ENCODE measurements at places on chromosomes 11 and 22. TPM values are rescaled to one million over a fixed set of nuclear protein-coding genes. Genes with fewer than 3 reads are reported as not detected.

GRCh38 chr11:21545699-21546098 is 647.2 kb upstream of the ANO5 start:
- DNase-seq: no peak

DNA sequence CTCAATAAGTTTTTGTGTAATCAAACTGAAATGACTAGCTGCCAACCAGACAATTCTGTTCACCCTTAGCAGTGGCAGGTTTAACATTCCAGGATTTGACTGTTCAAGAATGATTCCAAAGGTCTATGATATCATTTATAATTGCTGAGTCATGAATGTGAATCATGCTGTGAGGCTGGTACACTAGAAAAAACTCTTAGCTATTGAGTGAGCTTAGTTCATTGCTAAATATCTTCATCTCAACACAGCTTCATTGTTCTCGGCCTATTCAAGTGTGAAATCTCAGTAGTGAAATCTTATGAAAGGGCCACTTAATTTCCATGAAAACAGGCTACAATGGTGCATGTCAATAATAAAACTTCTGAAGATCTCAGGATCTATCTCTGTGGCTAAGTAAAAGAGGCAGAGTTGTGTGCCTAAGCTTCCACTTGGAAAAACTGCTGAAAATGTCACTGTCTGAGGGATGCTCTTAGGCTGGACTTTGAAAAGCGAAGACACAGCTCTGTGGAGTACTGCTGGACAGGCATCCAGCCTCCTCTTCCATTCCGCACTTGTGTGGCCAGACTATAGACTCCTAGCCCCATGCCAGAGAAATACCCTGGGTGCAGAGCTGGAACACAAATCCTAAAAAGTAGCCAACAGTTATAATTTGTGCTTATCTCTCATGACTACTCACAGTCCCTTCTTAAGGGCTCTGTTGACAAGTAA is 12.8 kb downstream of the AQP11 start:
- no peak for DNase-seq

DNA sequence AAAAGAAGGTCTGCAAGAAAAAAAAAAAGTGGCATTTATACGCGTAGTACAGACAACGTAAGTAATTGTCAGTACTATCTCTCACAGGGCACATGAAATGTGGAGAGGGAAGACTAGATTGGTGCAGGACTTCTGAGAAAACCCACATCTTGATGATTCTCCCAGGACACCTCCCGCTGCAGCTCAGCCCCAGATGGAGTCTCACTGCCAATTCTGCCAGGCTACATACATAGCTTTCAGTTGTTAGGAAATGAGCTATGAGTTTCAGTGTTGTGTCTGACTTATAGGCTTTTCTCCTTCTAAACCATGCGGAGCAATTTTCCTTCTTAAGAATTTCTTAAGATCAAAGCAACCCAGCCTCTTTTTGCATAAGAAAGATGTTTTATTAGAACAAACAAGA is 9.6 kb downstream of the OR5A2 start:
- DNase-seq: no peak

- DNase-seq: no peak
These were observed 82.2 kb downstream of the FLI1 start for GRCh38 chr11:128776069-128776423.

CARS1 gene
- 17.2 TPM for total RNA-seq

TSKU gene
- total RNA-seq: 16.2 TPM

B4GALNT4 gene
- total RNA-seq: 0.54 TPM

DNA sequence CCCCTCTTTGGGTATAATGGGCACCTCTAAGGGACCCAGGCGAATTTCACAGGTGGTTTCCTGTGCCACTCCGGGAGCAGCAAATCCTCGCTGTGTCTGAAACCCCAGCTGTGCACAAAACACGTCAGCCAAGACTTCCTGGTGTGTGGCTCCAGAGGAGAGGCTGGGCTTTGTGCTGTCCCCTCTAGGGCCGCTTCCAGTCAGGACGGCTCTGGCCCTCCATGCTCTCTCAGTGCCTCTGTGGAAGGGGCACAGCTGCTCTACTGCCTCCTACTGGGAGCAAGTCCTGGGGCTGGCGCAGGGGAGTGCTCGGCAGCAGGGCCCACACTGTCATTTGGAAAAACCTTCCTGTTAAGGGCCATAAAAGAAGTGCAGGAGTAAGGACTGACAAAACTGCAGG is 23.7 kb upstream of the ARFGAP3 start:
- no peak for DNase-seq

RELA gene
- total RNA-seq: 36.7 TPM

DNA sequence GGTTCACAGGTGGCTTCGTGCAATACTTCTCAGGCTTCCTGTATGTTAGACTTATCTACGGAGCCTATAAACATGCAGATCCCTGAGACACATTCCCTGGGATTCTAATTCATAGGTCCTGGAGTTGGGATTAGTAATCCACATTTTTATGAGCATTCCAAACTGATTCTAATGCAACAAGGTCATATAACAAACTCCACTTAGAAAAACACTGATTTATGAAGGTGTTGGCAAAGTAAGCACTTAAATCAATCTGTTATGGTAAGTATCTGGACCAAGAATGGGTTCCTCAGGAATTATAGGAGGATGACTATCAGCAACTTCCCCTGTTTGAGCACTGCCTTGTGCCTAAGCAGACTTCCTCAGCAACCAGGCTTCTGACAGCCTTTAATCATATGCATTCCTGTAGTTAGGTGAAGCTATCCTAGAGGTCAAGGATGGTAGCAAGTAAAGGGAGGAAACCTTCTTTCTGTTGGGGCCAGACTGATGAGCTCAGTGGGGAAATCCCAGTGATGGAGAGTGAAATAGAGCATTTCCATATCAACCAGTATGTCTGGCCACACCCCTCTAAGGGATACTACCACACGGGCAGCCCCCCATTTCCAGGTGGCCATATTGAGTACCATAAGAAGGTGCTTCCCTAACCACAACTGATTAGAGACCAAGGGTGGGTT is 89.6 kb downstream of the RASSF10 start:
- no peak for DNase-seq

- DNase-seq: peak; percentile 50
These were observed 545.2 kb upstream of the CCDC179 start for GRCh38 chr11:23405350-23405937.

DNA sequence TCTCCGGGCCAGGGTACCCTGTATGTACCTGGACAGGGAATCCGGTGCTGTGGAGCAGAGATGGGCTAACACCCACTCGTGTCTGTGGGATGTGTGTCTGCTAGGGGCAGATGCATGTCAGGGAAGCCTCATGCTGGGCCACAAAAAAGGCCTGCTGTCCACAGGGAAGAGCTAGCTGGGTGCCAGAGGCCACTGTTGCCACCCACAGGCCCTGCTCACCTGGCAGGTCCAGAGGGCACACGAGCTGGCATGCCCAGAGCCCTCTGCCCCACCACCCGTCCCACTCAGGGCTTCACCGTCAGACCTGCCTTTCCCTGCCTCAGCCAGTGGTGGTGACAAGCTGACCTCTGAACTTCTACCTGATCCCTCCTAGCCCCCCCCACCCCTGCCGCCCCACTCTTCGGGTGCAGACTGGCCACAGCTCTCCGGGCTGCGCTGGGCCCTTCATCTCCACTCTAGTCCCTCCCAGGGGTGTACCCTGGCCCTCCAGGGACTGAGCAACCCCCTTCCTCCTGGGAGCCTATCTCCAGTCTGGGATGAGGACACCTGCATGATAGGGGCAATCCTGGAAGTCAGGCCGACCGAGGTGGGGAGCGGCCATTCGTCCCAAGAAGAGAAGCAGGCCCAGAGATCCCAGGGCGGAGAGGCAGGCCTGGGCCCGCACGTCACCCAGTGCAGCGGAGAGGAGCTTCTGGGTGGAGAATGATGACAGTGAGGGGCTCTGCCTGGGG is 1.4 kb downstream of the SLC25A22 start:
- DNase-seq: no peak

- DNase-seq: peak; percentile 37
These were observed 5.0 kb downstream of the SNX15 start for GRCh38 chr11:65032216-65032615.

MUC5B gene
- not detected for total RNA-seq

DNA sequence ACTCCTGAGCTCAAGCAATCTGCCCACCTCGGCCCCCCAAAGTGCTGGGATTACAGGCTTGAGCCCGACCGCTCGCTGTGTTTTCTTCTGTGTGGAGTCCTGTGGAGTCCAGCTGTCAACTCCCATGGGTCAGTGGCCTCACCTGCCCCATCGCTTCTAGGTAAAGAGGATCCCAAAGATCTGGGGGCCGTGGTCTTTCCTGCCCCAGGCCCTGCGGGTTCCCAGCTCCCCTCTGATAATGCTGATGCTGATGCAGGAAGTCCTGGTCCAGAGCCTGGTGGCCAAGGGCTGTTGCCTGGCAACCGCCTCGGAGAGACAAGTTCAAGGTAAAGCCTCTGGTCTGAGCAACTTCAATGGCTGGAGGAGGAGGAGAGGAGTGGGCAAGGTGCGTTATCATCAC is 9.6 kb downstream of the SSTR3 start:
- no peak for DNase-seq

ZNF70 gene
- 3.2 TPM for total RNA-seq

DNA sequence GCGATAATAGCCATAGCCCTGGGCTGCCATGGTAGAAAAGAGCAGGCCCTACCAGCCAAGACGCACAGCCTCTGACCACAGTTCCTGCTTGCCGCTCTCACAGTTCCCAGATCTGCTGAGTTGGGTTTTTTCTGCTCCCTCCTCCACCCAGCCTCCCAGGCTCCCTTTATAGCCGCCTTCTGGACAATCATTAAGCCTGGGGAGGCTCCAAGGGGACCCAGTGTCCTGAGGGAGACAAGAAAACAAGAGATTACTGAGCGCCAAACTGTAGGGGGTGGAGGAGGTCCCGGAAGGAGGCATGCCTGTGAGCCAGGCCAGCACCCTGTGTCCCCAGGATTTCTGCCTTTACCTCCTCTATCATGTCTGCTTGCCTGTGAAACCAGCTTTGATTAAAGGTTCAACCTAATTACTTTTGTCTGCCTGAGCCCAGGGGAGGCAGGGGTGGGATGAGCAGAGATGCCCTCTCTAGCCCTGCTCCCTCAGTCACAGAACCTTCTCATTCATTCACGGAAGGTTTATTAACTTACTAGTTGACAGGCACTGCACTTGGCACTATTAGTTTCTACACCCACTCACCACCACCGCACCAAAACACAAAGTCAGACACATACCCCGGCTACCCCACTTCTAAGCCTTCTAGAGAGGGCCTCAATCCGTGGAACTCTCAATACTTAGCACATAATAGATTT is 1.2 kb downstream of the SLC37A4 start:
- DNase-seq: no peak

ZNF214 gene
- total RNA-seq: 1.9 TPM

DNA sequence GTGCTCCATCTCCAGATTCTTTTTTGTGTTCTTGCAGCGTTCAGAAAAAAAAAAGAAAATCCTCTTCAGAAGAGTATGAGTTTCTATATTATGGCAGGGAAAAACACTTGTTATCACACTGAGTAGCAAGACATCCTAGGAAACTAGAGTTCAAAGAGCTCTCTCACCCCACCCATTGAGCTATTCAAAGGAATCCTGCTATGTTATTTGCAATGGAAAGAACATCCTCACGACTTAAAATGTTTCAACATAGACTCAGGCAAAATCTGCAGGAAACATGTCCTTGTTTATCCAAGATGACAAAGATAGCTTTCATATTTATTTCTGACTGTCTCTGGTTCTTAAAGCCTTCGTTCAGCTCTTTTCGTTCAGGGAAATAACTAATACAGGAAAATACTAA is 331.6 kb upstream of the ANO5 start:
- no peak for DNase-seq

- no peak for DNase-seq
These were observed 4.4 kb downstream of the ALX4 start for GRCh38 chr11:44305470-44306051.

GLYATL1 gene
- total RNA-seq: not detected

- peak; percentile 57 for DNase-seq
These were observed 11.9 kb upstream of the MDK start for GRCh38 chr11:46369458-46370152.

GRCh38 chr22:27882507-27883290 is 36.4 kb downstream of the PITPNB start:
- DNase-seq: no peak

DNA sequence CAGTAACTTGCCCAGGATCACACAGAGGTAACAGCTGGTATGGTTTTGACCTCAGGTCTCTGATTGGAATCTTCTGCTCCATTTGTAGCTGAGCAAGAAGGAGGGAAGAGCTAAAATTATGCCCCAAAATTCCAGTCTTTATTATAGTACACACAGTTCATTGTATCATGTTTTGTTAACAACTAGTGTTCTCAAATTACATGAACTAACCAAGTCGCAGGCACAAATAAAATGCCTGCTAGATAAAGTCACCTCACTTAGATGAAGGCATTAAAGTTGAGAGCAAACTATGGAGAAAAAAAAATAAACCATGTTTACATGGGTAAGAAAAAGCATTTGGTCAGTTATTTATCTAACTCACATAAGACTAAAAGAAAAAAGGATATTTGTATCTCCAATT is 58.8 kb downstream of the PDGFD start:
- DNase-seq: no peak

DNA sequence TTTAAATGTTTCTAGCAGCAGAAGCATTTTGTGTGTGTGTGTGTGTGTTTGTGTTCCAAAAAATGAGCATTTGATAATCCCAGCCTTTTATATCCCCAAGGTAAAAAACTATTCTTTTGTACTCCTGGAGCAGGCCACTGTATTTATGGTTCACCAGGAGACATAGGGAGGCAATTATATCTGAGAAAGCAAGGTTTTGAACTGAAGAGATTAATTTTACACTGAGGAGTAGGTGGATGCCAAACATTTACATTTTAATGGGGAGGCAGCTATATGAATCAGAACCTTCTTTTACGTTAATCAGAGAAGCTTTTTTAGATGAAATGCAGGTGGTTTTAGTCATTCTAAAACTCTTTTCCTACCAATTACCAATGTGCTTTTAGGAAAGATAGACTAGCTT is 1374.0 kb upstream of the TENM4 start:
- DNase-seq: no peak

- DNase-seq: no peak
These were observed 33.4 kb downstream of the INSC start for GRCh38 chr11:15148169-15148568.

GRCh38 chr11:121723246-121723741 is 270.5 kb upstream of the SORL1-AS1 start:
- DNase-seq: peak; percentile 64

SLC22A9 gene
- total RNA-seq: not detected

Data from Right ventricle myocardium inferior (tissue), 1 donor.